Stimulated activated CD8-positive, alpha-beta memory T cell treated with anti-CD3 and anti-CD28 coated beads, Interleukin-4, amount 100 ng/mL, for 24 hours (primary cell): ENCODE measurements at places on chromosomes 11 and 22.
A peak's percentile ranks its signal among the peaks of the same experiment; 100 is the strongest.

GRCh38 chr11:28976801-28977145, 868.6 kb downstream of the METTL15 start:
- no peak for DNase-seq

DNA sequence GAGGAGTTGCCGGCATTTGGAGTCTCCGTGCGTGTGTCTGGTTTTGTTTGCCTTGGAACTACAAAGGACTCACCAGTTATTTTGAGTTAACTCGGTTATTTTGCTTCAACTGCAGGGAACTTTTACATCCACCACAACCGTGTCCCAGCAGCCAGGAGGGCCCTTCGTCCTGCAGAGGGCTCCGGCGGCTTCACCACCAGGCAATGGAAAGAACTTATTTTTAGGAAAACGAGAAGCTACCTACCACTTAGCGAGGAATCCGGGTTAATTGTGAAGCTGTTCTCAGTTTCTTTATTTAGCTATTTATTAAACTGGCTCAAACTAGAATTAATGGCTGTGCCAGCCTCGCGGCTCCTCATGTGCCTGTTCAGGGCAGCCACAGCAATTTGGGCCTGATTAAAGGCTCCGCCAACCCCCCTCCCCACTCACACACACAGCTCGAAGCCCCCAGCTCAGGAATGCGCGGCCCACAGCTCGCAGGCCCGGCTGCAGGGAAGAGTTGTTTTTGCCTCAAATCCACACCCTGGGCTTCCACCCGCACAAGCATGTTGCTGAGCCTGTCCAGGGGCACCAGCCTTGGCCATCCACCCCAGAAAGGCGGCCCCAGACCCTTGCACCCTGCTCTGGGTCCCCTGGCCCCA, 55.9 kb upstream of the FGF3 start:
- DNase-seq = no peak

GRCh38 chr22:45537734-45538181, 35.1 kb downstream of the FBLN1 start:
- no peak for DNase-seq

GRCh38 chr11:74739546-74740270, 8.5 kb upstream of the CHRDL2 start:
- DNase-seq = no peak

DNA sequence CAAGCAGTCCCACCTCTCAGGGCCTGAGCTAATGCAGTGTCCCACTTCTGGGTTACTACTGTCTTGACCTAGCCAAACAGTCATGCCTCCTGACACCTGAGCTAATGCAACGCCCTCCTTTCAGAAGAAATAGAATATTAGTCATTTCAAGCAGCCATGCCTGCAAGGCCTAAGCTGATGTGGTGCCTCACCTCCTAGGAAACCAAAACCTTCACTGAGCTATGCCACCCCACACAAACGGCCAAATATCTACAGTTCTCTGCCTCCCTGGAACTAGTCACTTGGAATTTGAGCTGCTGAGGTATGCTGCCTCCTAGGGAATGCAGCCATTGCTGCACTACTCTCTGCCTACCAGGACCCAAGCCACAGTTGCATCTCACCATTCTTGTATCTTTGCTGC, 8.3 kb upstream of the MS4A6E start:
- DNase-seq = no peak

- DNase-seq = no peak
Measured at GRCh38 chr22:46212195-46212594, 37.9 kb downstream of the CDPF1 start.

- DNase-seq = no peak
Measured at GRCh38 chr11:68524213-68524612, 63.7 kb downstream of the PPP6R3 start.

DNA sequence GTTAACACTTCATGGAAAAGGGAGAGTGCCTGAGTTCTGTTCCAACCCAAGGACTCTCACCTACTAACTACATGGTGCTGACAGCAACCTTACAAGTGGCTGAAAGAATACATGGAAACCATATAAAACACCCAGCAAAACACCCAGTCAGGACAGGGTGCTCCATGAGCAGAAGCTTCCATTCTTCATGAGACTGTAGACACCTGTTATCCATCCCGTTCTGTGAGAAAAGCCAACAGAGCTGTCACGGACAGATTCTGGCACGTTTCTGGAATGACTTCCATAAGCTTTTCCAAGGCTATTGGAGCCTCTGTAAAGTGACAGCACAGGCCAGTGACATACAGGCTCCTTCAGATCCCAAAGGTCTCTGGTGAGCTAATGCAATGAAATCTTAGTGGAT, 23.2 kb downstream of the PRR14L start:
- no peak for DNase-seq

GRCh38 chr11:19216021-19216420, 14.2 kb upstream of the CSRP3 start:
- DNase-seq = no peak

DNA sequence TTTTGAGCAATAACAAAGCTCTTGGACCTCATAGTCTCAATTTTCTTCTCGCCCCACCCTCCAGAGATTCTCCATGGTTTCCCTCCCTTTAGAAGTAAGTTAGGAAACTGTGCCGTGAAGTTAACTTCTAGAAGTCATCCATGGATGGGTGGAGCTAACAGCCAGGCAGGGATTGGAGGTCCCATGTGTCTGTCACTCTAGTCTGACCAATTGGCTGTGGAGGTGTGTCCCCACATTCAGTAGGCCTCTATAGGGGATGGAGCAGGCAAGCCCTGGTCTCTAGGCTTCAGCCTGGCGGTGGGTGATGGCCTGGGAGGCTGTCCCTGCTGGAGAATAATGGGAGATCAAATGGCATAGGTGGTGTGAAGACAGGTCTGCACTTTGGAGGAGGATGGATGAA, 50.7 kb downstream of the TP53I11 start:
- peak; percentile 8 for DNase-seq

GRCh38 chr11:78244546-78245255, 56.0 kb downstream of the USP35 start:
- DNase-seq = no peak

DNA sequence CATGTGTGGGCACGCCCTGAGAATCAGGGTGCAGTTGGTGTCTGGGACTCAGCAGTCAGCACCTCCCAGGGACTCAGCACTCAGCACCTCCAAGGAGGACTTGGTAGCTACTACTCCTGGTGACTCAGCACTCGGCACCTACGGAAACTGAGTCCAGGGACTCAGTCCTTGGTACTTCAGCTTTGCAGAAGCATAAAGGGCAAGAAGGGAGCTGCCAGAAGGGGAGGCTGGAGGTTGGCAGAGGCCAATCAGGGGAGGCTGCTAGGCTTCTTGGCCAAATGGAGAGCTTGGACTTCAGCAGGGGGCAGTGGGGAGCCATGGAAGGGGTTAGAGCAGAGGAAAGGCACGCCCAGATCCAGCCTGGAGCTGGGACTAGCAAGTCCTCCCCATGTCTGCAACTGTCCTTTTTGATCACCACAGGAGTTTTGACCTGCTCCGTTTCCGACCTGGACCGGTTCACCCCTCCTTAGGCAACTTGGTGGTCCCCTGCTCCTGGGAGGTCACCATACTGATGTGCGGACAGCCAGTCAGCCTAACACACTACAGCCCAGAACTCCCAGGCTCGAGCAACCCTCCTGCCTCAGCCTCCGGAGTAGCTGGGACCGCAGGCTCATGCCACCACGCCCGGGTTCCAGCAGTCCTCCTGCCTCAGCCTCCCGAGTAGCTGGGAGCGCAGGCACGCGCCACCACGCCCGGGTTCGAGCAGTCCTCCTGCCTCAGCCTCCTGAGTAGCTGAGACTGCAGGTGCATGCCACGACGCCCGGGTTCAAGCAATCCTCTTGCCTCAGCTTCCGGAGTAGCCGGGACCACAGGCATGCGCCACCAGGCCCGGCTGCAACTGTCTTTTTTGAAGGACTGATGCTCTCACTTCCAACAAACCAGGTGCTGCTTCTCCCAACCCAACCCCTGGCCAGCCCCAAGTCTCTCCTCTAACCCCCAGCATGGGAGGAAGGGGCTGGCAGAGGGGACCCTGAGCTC, 1.5 kb downstream of the ANO9 start:
- no peak for DNase-seq
